Stimulated activated CD8-positive, alpha-beta memory T cell treated with anti-CD3 and anti-CD28 coated beads, Interleukin-2, amount 100 ng/mL, for 48 hours (primary cell): ENCODE measurements at places on chromosomes 16 and 17.

DNA sequence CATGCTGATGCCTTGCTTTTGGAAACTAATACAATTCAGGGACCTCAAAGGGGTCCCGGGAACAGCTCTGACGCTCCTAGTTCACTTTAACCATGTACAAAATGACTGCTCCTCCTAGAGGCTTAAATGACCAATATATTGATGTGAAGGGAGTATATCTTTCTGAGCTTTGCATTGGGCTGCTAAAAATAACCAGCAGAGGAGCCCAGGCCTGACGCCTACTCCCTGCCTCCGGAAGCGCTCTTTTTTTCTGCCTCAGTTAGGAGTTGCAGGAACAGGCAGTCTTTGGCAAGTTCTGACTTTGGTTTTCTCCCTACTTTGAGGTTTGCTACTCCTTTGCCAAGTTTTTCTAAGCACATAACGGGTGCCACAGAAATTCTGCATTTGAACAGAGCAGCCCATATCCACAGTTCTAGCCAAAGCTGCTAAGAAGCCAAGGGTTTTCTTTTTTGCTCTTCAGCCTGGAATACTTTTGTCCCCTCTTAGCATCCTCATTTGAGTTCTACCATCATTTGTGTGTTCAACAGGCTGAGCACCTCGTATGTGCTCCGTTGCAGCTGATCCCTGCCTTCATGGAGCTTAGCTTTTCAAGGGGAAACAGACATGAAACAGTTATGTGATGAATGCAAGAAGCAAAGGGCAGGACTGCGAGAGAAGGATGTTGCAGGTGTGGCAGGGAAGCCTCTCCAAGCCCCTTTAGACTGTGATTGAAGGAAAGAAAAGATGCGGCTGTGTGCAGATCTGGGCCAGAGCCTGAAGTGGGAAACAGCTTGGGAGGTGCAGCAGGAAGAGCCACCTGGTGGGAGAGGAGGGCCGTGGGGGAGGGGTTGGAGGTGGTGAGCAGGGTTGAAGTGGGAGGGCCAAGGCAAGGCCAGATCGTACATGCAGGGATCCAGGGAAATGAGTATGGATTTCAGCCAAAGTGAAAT lies 2.8 kb upstream of the NAGPA start:
- DNase-seq = no peak

- no peak for DNase-seq
Observed at GRCh38 chr16:20675488-20676267, 21.8 kb downstream of the ACSM1 start.

DNA sequence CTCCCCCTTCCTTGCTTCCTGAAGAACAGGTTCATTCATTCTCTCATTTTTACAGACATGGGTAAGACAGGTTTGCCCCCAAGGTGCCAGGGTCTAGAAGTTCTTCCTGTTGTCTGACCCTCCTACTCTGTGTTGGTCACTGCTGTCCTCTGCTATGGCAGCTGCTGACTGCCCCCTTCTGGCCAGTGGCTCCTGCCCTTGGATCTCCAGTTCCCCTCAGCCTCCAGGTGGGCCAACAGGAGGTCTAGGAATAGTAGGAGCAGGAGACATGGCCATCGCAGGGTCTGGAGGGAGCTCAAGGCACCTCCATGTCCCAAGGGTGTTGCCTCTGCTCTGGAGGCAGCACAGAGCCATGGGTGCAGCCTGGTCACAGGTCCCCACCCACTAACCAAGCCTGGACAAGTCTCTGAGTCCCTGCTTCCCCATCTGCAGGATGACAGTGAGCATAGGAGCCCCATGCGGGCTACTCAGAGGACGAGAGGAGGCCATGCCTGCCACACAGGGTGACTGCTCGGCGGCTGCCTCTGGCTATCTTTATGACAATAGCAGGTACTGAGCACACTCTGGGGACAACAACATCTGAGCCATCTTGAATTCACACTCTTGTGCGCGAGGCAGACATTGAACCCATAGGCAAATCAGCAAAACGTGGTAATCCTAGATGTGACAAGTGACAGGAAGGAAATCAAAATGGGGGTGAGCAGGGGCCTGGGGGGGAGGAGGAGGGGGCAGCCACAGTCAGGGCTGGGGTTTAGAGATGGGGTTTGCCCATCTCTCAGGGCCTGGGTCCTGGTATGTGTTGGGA lies 27.0 kb upstream of the NXPH3 start:
- no peak for DNase-seq

GRCh38 chr16:11784038-11784369 lies 13.1 kb downstream of the ZC3H7A start:
- no peak for DNase-seq

- DNase-seq = no peak
Observed at GRCh38 chr17:79915850-79916430, 76.7 kb upstream of the CBX4 start.

DNA sequence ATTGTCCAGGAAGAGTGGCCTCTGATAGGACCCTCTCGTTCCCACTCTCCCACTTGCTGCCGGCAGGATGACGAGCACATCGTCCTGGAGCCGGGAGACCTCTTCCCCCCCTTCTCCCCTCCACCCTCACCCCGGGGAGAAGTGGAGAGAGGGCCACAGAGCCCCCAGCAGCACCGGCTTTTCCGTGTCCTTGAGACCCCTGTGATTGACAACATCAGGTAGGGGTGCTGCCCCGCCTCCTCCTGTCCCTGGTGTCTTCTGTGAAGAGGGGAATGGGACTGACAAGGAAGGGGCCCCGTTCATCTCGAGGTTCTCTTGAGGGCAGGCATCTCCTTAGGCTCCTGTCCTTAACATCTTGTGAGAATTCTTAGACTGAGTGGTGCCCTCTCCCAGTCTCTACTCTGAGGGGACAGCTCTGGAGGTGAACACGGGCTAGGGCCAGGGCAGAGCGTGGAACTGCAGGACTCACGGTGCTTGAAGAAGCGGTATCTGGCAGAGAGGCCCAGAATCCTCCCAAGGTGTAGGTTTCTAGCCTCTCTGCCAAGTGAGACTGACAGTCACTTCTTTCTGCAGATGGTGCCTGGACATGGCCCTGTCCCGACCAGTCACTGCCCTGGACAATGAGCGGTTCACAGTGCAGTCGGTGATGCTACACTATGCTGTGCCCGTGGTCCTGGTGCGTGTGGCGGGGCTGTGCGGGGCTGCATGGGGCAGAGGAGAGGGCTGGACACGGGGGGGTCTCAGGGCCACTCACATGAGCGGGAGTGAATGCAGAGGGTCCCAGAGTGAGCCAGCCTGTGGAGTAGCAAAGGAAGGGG lies 26.4 kb downstream of the CASKIN2 start:
- no peak for DNase-seq

DNA sequence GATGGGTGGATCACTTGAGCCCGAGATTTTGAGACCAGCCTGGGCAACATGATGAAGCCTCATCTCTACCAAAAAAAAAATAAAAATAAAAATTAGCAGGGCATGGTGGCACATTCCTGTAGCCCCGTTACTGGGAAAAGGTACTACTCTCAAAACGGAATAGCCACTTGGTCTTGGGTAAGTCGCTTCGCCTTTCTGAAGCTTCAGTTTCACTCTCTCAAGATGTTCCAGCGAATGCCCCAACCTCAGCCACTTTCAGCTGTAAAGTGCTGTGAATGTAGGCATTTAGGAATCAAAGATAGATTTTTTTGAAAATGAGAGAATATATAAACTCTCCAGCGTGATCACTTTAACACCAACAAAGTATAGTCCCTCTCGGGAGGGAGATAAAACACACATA lies 154.1 kb upstream of the HS3ST3A1 start:
- no peak for DNase-seq
